ENCODE measurements at places on chromosomes 1 and 21.
A peak's percentile ranks its signal among the peaks of the same experiment; 100 is the strongest.

DNA sequence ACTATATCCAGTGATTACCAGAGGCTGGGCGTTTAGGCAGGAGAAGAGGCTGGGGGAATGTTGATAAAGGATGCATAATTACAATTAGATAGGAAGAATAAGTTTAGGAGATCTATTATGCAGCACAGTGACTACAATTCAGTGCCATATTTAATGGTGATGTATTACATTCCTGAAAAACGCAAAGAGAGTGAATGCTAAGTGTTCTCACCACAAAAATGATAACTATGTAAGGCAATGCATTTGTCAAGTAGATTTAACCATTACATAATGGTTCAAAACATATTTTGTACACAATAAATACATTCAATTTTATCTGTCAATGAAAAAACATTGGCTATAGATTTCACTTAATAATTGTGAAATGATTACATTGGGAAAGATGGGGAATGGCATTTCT lies 548.9 kb downstream of the NUF2 start:
- DNase-seq = peak; percentile 54

GRCh38 chr21:22374218-22374969 lies 1376.2 kb downstream of the NCAM2 start:
- DNase-seq = no peak

DNA sequence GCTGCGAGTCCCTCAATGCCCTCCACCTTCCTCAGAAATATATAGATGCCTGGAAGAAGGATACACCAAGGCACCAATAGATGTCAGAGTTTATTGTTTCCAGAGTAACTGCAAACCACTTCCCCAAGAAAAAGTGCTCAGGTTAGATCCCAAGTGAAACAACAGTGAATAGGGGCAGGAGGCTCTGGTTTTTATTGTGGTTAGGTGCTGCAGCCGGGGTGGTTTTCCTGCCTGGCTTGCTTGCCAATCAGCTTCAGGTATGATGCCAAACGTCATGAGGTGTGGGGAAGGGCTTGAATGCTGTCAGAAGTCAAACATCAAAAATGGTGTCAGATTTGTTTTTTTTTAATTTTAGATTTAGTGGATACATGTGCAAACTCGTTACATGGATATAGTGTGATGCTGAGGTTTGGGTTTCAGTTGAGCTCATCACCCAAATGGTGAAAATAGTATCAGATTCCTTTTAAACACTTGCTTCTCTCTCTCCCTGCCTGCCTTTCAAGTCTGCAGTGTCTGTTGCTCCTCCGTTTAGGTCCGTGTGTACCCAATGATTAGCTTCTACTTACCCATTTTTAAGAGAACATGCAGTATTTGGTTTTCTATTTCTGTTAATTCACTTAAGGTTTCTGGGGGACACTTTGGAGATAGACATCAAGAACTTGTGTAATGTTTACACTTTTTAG lies 1317.0 kb downstream of the MRPL39 start:
- DNase-seq = no peak

DNA sequence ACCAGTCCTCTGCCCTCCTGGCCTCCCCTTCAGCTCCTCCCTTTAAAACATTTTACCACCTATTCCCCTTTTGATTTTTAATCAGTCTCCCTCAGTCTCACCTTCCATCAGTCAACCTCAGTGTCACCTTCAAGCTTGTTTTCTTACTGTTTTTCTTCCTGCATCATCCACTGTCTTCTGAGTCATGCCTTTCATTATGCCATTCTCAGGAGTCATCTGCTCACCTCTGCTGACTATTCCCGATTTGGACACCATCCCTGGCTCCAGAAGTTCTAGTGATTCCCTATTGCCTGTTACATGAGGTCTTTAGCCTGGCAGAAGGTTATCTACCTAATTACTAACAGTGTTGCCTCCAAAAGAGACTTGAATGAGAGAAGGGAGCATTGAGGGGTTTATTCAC lies 23.9 kb downstream of the NFASC start:
- DNase-seq = no peak

DNA sequence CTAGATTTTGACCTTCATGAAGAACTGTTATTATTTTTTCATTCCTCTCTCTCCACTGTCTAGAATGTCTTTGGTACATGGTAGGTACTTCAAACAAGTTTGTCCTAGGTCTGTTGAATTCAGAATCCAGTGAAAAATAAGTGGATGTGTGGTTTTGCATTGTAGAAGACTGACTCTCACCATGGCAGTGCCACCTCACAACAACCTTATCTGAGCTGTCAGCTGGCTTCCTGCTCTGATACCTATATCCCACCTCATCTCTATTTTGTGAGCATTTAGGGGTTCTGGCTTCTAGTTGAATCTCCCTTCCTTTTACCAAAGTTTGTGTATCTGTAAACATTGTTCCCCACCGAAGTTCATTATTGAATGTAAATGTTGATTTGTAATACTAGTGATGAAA lies 9.1 kb downstream of the SWT1 start:
- DNase-seq = no peak

GRCh38 chr1:197441999-197442414 lies 174.0 kb downstream of the CRB1 start:
- DNase-seq = peak; percentile 92

DNA sequence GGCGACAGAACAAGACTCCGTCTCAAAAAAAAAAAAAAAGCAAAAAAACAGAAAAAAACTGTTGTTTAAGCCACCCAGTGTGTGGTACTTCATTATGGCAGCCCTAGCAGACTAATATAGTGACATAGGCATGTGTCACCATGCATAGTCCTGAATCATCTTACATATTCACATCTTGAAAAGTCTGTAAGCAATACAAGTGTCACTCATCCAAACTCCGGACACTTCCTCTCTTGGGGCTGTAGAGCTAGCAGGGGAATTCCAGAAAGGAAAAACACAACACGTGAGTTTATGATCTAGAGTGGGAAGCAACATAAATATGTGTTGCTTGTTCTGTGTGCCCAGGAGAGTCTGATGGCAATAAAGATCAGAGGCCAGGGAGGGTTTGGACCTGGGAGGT lies 81.6 kb upstream of the KCNE2 start:
- peak; percentile 1 for DNase-seq

- no peak for DNase-seq
Observed at GRCh38 chr1:79874289-79874688, 867.8 kb upstream of the ADGRL4 start.

- DNase-seq = peak; percentile 48
Observed at GRCh38 chr1:10639775-10640578, 156.5 kb downstream of the CASZ1 start.

DNA sequence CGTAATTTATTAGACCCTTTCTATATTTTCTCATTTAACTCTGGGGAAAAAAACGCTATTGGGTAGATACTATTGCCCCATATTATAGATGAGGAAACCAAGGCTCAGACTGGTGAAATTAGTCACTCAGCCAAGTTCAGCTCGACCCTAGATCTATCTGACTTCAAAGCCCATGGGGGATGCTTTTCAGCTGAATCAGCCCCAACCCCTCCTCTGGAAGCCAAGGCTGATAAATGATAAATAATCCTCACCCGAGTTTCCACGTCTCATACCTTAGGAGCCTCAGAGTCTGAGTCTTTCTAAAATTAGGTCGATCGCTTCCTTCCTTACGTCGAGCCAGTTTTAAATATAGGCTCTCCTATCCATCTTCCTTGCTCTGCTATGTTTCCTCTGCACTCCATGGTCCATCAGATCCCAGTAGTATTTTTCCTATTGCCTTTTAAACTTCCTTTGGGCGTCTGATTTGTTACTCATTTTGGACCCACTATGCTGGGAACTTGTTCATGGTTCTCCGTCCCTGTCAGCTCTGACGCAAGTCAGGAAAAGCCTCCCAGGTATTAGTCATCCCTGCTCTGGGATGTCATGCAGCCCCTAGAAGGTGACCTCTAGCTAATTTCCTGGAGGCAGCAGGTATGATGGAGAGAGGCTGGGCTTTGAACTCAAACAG lies 122.8 kb downstream of the PLPP3 start:
- DNase-seq = no peak

- no peak for DNase-seq
Observed at GRCh38 chr1:24696041-24696755, 49.0 kb upstream of the CLIC4 start.

DNA sequence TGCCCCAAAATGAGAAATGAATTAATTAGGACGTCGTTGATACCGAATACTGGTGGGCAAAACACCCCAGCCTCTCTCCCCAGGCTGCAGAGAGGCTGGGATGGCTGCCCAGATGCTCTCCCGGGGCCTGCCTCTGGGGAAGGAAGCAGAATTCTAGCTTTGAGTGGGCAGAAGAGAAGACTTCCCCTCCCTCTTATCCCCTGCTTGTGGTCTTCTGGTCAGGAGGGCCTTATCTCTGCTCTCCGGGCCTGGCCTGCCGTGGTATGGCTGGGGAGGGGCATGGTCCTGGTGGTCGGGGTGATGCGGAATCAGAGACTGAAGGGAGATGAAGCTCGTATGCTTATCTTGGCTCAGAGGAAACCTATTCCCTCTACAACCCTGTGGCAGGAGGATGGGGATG lies 9.8 kb upstream of the CSF3R start:
- no peak for DNase-seq

DNA sequence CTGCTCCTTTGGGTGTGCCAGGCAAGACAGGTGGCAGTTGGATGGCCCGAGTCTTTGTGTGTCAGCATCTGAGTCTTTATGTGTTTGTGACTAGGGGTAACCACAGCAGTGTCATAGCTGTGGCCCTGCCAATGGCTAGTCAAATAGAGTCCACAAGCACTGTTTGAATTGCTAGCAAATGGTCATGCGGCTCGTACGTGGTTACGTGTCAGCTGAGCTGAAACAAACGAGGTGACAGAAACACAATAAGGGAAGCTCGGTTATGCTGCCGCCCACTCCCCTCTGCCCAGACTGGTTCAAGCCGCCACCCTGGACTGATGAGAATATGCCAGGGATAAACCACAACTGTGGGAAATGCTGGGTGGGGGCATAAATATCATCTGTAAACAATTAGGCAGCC lies 174.3 kb upstream of the LMO4 start:
- DNase-seq = peak; percentile 63

GRCh38 chr1:222114536-222115156 lies 372.8 kb upstream of the DUSP10 start:
- no peak for DNase-seq

DNA sequence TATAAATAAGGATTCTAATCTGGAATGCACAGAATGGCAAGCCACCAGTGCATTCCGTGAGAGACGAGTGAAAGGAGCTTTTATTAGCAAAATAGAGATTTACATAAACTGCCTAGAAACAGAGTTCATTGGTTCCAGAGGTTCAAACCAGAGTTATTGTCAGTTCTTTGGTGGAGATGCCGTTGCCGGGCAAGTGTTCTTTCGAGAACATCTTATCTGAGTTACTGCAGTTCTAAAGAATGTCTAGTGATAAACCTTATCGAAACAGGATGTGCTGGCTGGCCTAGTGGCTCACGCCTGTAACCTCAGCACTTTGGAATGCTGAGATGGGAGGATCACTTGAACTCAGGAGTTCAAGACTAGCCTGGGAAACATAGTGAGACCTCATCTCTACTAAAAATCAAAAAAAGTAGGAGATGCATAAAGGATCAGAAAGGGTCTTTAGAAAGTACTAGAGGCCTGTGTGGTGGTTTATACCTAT lies 19.9 kb upstream of the EVI5 start:
- DNase-seq = peak; percentile 96

GRCh38 chr1:234213658-234214128 lies 159.6 kb upstream of the COA6 start:
- no peak for DNase-seq

GRCh38 chr1:21251773-21252471 lies 38.3 kb downstream of the ECE1 start:
- peak; percentile 96 for DNase-seq

DNA sequence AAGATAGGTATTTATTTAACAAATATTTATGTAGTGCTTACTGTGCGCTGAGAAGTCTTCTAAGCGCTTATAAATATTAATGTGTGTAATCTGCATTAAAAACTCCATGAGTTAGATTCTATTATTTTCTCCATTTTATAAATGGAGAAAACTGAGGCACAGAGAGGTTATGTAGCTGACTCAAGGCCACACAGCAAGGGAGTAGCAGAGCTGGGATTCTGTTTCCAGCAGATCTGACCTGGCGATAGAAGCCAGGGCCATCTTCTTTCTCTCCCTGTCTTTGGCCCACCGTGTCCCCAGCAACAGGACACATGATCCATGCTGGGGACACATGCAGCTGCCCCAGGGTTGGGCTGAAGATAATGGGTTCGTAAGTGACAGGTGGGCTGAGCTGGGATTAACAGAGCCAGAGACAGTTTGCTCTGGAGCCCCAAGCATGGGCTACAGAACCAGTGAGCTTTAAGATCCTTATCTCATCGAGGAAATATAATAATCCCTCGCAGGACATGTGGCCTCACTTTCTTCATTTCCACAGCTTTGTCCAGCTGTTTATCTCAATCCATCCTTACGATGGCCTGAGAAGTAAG lies 30.3 kb downstream of the IGSF21 start:
- DNase-seq = no peak

DNA sequence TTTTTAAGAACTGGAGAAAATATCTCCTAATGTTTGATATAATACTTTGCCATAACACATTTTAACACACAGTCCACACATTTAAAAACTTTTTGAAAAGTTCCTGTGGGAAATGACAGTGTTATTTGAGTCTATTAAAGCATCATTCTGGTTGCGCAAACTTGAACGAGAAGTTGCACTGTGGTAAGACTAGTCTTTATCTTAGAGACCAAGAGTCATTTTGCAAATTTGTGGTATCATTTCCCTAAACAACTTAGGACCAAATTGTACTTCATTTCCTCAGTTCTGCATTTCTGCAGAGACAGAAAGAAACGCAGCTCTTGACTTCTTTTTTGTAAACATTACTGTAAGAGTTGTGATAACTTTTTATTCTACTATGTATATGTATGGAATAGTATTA lies at the start of gene RGS18:
Gene RGS18, plus strand, starts transcription at position 282 of the 400 bp plus-strand sequence. CDS start 176 bp downstream, outside the sequence.
- DNase-seq = no peak

GRCh38 chr1:150578272-150579109 lies 919 bp downstream of the MCL1 start:
- peak; percentile 86 for DNase-seq

DNA sequence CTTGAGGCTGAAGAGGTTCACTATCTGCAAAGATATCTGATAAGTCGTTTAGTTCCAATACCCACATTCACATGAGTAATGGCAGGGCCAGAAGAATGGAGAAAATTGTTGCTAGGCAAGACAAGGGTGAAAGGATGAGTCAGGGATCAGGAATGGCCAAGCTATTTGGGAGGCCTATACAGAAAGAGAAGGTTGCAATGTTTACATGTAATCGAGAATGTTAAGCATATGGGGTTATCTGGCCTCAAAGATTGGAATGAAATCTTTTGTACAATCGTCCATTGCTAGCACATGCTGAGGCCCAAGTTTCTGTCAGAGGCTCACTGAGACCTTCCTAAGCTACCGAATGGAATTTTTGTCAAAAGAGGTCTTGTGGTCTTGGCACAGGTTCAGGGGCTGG lies 299.9 kb upstream of the PLD5 start:
- DNase-seq = peak; percentile 79

Data from astrocyte of the hippocampus (primary cell).